ENCODE measurements at places on chromosomes 4 and X.

DNA sequence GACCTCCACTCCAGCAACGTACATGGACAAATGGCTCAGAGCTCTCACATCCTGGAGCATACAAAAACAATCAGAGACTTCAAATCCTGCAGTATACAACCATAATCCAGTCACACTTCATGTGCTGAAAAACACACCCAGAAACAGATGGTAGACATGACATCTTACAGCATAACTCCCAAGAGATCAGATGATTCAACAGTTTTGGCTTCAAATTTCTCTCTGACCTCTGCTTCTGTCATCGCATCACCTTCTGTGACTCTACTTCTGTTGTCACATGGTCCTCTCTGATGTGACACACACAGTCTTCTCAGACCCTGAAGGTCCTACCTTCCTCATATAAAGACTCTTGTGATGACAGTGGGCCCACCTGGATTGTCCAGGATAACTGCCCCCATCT lies 18.5 kb downstream of the SUV39H1 start:
- DNase-seq = no peak

- DNase-seq = no peak
Observed at GRCh38 chr4:1242506-1243450, 6.2 kb downstream of the CTBP1 start.

GRCh38 chr4:113783701-113784100 lies 22.2 kb upstream of the CAMK2D start:
- DNase-seq = no peak

GRCh38 chr4:76601791-76602190 lies 166.8 kb downstream of the SHROOM3 start:
- DNase-seq = no peak

- DNase-seq = no peak
Observed at GRCh38 chrX:54066841-54067240, 22.6 kb upstream of the PHF8 start.

GRCh38 chrX:91435395-91435794 lies 756 bp downstream of the PABPC5 start:
- DNase-seq = peak; percentile 29

DNA sequence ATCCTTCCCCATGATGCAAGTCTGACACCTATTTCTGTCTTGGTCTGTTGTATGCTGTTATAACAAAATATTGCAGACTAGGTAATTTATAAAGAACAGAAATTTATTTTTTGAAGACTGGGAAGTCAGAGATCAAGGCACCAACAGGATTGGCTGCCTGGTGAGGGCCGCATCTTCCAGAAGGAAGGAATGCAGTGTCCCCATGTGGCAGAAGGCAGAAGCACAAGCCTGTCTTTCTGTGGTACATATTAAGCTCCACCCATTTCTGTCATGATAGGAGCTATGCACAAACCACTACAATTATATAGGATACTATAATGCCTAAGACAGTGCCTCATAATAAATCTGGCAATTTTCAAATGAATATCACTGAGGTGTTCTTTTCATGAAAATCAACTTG lies 502.3 kb upstream of the DIAPH2 start:
- no peak for DNase-seq
